ENCODE measurements at places on chromosomes 4 and X.

GRCh38 chr4:103498161-103499070 lies 221.4 kb downstream of the TACR3 start:
- no peak for DNase-seq

DNA sequence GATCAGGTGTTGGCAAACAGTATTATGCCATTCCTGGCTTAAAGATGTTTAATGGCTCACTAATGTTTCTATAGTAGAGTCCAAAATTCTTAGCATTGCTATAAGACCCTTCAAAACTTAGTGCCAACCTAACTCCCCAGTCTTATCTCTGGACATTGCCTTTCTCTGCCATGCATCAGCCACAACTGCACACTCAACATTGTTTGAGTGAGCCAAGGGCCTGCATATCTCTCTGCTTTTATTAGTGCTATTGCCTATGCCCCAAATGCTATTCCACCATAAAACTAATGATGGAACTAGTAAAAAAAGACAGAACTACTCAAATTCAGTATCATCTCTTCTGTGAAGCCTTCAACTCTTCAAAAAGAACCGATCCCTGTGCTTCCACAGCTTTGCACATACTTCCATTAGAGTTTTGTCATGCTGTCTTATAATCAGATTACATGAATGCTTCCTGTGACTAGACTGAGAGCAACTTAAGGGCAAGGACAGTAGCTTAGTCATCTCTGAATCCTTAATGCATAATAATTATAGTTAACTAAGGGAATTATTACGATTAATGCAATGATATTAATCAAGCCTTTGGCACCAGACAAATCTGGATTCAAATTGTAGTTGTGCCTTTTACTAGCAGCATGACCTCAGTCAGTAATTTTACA lies 53.7 kb downstream of the CHM start:
- DNase-seq: no peak

- DNase-seq: no peak
These were observed 32.4 kb downstream of the IGFBP7 start for GRCh38 chr4:57077550-57078343.

- no peak for DNase-seq
These were observed 13.9 kb upstream of the BMPR1B start for GRCh38 chr4:94743838-94744237.

DNA sequence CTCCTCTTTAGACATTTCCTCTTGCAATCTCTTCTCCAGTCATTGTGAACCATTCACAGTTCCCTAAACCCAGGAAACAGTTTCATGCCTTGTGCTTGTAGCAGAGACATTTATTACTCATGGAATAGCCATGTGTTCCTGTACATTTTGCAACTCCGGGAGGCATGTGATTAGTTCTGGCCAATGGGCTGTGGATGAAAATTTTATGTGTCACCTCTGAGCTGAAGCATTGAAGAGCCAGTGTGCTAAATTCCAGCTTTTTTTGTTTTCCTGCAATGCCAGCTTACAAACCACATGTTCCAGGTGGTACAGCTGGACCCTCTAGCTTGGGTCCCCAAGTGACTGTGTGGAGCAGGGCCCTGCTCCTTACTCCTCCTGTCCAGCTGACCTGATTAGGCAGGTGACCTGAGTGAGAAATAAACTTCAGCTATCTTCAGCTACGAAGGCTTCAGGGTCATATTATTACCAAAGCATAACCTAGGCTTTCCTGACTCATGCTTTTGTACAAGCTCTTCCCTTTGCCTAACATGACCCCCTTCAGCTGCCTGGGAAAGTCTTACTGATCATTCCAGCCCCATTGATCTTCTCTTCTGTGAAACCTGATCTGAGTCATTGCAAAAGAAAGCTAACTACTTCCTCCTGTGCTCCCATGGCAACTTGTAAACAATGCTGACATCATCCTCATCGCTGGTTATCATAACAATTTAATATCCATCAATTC lies 200.4 kb downstream of the PTTG2 start:
- DNase-seq: no peak

GRCh38 chr4:28354880-28355656 lies 1494.4 kb downstream of the STIM2 start:
- DNase-seq: no peak

DNA sequence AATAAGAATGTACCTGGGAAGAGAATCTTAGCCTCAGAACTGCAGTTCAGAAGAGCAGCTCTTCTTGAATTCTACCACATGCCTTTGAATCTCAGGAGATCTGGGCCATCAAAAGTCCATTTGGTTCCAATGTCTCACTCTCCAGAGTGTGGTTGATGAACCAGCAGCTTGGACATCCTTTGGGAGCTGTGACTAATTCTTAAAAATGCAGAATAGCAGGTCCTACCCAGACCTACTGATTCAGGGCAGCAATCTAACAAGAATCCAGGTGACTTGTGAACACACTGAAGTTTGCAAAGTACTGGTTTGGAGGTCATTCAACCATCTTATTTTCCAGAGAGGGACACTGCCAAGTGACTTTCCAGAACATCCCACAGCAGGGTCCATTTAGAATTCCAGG lies 244.7 kb downstream of the PACRGL start:
- DNase-seq: no peak

DNA sequence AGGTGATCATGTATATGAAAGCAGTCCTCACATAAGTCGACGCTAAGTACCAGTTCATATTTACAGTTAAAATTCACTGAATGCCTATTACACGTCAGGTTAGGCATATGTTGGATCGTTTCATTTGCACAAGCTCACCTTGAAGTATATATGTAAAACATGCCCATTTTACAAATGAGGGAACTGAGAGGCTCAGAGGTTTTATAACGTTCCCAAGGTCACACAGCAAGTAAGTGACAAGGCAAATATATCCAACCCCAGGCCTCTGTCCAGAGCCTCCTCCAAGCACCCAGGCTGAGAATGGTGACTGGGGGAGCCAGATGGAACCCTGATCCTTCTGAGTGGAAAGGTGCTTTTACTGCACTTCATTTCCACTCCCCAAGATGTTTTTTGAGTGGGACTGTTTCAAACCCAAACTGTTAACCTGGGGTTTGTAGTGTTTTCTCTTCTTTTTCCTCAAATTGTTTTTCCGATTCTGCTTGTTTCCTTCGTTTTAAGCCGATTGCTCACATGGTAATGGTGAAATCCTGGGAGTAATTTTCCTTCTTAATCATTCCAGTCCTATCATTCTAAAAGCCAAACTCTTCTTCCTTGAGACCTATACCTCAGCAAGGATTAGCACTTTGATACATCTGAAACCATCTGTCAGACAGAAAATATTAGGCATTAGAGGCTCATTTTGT lies 791 bp downstream of the SMIM20 start:
- no peak for DNase-seq

DNA sequence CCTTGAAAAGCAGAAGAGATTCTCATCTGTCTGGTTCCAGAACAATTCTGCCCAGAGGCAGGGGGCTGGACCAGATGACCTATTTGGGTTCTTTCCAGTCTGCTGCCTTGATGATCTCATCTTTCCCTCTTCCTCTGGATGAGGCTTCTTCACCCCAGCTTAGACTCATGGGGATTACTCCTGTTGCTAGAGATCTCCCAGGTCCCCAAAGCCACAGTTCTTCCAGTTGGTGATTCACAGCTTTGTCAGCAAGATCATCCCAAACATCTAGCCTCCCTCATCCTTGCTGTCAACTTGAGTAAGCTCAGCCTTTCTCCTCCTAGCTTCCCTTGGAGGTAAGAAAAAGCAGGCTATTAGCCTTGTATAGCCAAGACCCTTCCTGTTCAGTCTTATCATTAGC lies 64.2 kb upstream of the PJA1 start:
- DNase-seq: no peak

GRCh38 chr4:184755278-184755677 lies 21.4 kb upstream of the CENPU start:
- DNase-seq: no peak

DNA sequence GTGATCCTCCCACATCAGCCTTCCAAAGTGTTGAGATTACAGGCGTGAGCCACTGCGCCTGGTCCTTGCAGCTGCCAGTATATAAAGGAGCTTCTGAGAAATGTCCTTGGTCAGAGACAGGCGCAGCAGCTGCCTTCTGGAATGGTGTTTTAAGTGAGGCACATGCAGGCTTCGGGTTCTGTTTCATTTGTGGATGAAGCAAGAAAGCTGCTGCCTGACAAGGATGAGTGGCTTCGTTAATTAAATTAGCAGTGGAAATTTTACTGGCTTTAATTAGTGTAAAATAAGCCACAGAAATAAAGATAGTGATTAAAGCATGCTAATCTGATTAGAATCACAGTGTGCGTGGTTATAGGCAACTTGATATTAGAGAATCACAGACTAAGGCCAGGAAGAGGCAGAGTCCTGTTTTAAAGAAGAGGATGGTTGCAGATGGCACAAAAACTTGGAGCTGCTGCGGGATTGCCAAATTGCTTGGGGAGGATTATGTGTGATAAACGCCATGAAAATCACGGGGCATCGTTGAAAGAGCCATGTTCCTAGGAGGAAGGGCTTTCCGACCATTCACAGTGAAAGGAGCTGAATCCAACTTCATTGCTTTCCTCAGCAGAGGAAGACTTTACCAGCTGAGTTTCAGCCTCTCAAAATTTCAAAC lies 348.4 kb upstream of the FAT1 start:
- DNase-seq: no peak

GRCh38 chrX:137748827-137749226 lies 182.9 kb downstream of the ZIC3 start:
- no peak for DNase-seq

GRCh38 chrX:45806410-45807121 lies 605.9 kb upstream of the DIPK2B start:
- DNase-seq: no peak
